ENCODE measurements at places on chromosomes 7 and 10.

DNA sequence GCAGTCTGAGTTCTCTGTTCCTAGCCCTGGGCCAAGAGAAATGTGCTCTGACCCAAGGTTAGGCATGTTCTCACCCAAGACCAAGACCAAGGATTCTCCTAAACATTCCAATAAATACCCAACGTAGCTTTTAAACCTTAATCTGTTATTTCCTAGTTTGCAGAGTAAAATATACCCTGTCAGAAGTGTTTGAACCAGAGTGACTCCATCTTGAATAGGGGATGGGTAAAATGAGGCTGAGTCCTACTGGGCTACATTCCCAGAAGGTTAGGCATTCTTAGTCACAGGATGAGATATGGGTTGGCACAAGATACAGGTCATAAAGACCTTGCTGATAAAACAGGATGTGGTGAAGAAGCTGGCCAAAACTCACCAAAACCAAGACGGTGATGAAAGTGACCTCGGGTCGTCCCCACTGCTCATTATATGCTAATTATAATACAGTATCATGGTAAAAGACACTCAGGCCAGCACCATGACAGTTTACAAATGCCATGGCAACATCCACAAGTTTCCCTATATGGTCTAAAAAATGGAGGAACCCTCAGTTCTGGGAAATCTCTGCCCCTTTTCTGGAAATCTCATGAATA, 27.7 kb downstream of the PLXNA4 start:
- DNase-seq = no peak
- no peak overlapping the region for H3K27ac ChIP-seq
- H3K4me1 ChIP-seq = no peaks in the 10 kb centered on the region
- no peak overlapping the region for H3K4me3 ChIP-seq

DNA sequence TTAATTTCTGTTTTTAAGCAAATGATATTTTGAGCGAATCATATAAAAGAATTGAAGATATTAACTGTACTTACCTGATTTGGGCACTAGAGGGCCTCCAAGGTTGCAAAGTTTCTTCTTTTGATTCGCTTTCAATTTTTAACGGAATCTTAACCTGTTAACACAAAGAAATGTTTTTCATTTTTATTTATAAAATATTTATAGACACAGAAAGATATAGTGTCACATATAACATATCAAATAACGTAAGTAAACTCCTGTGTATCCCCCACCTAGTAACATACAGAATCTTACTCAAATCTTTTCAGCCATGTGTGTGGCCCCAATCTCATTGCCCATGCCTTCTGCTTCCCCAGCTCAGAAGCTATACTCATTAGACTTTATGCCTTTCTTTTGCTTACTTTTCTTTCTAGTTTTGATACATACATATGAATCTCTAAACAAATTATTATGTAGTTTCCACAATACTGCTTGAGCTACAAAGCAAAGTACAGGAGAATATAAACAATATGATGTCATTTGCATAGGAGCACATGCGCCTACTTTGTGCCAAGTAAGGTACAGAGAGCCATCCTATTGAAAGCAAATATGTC, 49.5 kb upstream of the ZPBP start:
- no peak overlapping the region for H3K27ac ChIP-seq
- H3K4me1 ChIP-seq = no peaks in the 10 kb centered on the region
- no peaks in the 10 kb centered on the region for H3K27me3 ChIP-seq
- H3K4me3 ChIP-seq = no peak overlapping the region

GRCh38 chr10:132670546-132671227, 115.3 kb downstream of the NKX6-2 start:
- H3K4me1 ChIP-seq = no peaks in the 10 kb centered on the region
- DNase-seq = no peak
- H3K27ac ChIP-seq = no peak overlapping the region
- no peaks in the 10 kb centered on the region for H3K27me3 ChIP-seq

- no peak overlapping the region for H3K4me3 ChIP-seq
- no peaks in the 10 kb centered on the region for H3K27me3 ChIP-seq
- H3K27ac ChIP-seq = no peak overlapping the region
Measured at GRCh38 chr10:75525067-75525466, 93.6 kb downstream of the LRMDA start.
